ENCODE measurements at places on chromosomes 6 and 20.

DNA sequence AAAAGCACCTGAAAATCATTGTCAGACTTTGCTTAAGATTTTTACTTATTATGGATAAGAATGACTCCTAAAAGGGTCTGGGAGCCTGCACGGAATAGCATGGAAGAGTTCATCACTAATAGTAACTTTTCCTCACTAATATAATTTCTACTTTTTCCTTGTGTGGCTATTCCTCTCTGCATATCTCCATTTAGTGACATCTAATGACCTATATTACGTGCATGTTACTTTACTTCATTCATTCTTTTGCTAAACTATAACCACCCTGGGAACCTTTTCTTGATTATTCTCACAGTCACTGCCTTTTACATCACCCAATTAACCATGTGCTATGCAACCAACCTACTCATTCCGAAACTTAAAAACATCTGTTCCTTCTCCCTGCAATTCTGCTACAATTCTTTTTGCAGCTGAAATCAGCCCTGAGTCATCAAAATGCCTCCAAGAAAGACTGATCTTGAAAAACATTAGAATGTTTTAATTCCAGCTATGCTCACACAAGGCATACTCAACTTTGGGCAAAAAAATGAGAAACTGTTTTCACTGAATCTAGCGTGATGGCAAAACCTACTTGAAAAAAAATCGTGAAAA is 313.3 kb downstream of the RNGTT start:
- no peak for DNase-seq

DNA sequence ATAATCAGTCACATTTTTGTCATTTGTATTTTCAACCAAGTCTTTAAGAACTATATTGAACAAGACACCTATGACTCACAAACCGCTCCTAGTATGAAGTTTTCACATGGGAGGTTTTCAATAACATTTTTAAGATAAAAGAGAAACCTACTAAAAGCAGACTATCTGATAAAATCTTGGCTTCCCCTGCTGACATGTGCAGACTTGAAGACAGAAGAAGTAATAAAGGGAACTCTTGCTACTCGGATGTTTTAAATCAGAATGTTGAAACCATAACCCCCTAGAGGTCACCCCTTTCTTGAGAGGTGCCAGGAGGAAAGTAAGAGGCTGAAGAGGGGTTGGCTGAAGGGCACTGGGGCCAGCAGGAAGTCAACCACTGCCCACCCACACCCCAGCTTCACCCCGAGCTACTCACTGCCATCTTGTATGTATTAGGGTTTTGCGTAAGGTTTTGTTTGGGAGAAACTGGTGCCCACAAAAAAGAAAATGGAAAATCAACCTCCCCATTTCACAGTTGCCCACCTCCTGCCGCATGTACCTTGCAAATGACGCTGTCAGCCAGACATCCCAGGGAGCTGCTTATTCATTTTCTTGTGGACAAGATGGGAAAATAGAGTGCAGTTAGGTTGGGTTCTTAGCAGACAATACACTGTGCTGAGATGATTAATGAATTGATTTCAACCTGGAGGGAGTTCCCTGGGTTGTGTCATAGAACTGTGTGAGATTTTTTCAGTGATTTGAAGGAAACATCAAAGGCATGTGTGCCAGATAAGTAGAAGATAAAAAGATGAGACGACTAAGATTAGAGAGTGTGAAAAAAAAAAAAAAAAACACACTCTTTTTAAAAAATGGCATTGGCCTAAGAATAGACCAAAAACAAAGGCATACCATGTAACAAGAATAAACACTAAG is 83.2 kb upstream of the TAB2 start:
- DNase-seq, result peak; percentile 84

- no peak for DNase-seq
These were observed 38.6 kb upstream of the NXT1 start for GRCh38 chr20:23311947-23312506.

GRCh38 chr6:16338577-16339264 is 100.3 kb downstream of the GMPR start:
- DNase-seq, result no peak

GRCh38 chr6:168150551-168151320 is 71.7 kb upstream of the FRMD1 start:
- DNase-seq, result no peak

- DNase-seq, result peak; percentile 16
These were observed 702 bp downstream of the ETV7 start for GRCh38 chr6:36386495-36387439.

Data from CD4-positive, alpha-beta T cell treated with Interleukin-2 at 100 ng/mL for 4 hours (primary cell).